ENCODE measurements at places on chromosomes 2 and 18.

GRCh38 chr2:159118115-159118858 lies 149.8 kb downstream of the TANC1 start:
- DNase-seq: peak; percentile 85

- no peak for DNase-seq
These were observed 679 bp upstream of the WDR75 start for GRCh38 chr2:189440644-189440946.

DNA sequence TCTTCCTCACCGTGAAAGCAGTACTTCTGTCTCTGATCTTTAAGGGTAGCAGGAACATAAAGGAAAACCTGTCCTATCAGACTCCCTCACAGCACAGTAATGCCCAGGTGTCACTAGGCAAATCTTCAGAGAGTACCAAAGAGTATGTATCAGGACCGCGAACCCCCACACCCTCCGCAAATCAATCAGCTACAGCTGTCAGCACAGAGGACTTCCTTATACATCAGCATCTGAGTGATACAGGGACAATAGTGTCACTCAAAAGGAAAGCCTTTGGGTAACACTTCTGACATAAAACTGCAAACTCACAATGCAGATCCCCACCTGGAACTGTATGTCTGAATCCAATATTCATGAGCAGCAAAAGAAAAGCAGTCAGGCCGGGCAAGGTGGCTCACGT lies 2.6 kb downstream of the AFG3L2 start:
- DNase-seq: no peak

DNA sequence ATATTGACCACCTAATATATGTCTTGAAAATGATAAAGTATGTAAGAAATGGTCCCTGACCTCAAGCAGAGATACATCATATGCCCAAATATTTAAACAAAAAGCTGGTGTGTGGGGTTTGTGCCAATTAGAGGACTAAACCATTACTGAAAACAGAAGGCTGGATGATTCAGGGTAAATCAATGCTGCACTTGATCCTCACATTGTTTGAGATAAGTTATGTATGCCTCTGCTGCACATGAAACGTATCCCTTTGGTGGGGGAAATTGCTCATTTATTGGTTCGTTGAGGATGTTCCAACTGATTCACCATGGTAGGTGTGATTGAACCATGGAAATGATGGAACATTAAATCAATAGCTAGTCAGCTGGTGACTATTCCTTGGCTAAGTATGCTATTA lies 24.7 kb upstream of the DARS1 start:
- no peak for DNase-seq

DNA sequence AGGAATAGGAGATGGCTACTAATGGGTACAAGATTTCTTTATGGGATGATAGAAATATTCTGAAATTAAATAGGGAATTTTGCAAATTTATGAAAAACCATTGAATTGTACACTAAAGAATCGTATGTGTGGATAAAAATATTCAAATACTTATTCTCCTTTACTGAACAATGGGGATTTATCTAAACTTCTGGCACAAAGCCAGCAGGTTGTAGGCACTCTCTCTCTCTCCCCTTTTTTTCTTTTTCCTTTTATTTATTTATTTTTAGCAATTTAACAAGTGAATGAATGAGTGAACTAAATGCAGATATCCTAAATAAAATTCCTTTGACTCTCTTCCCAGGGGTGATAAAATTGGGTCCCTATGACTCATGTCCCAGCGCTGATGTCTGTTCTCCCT lies 21.9 kb upstream of the SCYGR2 start:
- DNase-seq: no peak

DNA sequence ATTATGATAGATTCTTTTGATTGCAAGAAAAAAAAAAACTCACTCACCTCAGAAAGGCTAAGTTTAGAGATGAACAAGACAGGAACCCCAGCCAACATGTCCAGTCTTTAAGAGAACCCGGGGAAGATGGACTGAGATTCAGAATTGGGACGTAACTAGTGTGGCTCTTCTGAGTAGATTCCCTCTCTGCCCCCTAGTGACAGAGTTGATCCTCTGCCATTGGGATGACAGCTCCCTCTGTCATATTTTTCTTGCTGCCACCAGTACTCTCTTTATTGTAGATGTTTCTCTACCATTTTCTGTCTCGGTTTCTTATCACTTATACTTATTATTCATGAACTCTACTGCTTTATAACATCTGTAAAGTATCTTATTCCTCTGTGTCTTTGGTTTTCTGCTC lies 77.7 kb downstream of the GULP1 start:
- DNase-seq: no peak

DNA sequence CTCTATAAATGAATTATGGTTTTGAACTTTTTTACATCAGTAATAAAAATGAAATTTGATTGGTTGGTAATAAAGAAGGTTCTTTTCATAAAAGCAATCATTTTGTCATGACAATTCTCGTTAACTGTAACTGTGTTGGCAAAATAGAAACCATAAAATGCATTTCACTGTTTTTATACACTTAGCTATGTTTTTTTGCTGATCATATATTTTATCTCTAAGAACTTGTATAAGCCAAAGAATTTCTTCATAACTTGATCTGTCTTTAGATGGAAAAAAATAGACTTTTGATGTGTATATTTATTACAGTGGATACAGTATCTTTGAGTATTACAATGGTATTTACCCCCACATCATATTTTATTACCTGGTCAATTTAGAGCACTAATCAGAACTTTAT lies 9.7 kb downstream of the MTX2 start:
- DNase-seq: no peak

DNA sequence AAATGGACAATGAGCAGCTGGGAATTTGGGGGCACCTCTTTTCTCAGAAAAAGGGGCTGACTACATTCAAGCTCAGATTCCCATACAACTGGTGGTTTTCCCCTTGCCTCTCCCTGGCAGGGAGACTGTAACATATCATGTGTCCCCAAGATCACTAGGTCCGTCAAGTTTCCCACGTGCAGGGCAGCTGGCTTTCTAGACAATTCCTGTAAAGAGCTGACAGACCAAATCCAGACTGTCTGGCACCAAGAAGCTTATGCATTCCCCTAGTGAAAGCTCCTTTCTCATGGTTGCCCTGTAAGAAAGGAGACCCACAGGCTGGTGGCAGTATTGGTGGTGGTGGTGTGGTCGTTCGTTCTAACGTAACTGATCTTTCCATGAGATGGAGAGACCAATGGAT lies 48.8 kb downstream of the THUMPD2 start:
- DNase-seq: no peak

- no peak for DNase-seq
These were observed 4.7 kb upstream of the STAT1 start for GRCh38 chr2:191018643-191019119.
